ENCODE measurements at places on chromosomes 4 and X.
A peak's percentile ranks its signal among the peaks of the same experiment; 100 is the strongest.

DNA sequence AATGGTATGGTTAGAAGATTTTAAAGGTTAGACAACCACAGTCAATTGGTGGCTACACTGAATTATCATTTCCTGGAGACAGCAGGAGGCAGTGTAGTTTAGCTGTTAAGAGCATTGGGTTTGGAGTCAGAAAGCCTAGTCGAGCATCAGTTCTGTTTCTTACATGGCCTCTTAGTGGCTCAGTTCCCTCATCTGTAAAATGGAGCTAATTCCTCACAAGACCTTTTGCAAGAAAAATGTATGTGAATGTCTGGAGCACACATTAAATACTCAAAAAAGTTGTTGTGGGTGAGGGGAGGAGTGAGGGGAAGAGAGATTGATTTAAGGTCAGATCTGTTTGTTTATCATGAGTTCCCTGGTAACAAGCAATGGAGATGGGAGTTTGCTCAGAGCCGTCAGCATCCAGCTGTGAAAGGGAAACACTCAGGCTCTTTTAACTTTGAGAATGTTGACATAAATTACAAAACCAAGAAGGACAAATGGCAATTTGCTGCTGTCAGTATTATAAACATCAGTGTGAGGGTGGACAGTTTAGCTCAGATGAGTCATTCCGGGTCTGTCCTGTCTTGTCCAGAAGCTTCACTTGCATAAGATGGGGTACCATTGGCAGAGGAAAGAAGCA lies 98.2 kb upstream of the PGRMC2 start:
- DNase-seq = peak; percentile 91

DNA sequence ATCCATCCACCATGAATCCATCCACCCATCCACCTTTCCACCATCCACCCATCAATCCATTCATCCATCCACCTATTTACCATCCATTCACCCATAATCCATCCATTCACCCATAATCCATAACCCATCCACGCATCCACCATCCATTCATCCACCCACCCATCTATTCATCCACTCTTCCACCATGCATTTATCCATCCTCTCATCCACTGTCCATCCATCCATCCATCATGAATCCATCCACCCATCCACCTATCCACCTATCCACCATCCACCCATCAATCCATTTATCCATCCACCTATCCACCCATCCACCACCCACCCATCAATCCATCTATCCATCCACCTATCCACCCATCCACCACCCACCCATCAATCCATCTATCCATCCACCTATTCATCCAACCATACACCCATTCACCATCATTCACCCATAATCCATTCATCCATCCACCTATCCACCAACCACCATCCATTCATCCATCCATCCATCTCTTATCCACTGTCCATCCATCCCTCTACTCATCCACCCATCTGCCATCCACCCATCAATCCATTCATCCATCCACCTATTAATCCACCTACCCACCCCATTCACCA lies 179.7 kb upstream of the PSAPL1 start:
- no peak for DNase-seq

- DNase-seq = peak; percentile 1
Measured at GRCh38 chrX:133045986-133046385, 50.9 kb downstream of the USP26 start.

- no peak for DNase-seq
Measured at GRCh38 chr4:17469931-17470674, 41.8 kb downstream of the QDPR start.

GRCh38 chrX:68086709-68087108 lies 346.6 kb downstream of the OPHN1 start:
- no peak for DNase-seq

Data from SJSA1 (cell line).